KG1 (cell line): ENCODE measurements at places on chromosomes 1 and 21.

DNA sequence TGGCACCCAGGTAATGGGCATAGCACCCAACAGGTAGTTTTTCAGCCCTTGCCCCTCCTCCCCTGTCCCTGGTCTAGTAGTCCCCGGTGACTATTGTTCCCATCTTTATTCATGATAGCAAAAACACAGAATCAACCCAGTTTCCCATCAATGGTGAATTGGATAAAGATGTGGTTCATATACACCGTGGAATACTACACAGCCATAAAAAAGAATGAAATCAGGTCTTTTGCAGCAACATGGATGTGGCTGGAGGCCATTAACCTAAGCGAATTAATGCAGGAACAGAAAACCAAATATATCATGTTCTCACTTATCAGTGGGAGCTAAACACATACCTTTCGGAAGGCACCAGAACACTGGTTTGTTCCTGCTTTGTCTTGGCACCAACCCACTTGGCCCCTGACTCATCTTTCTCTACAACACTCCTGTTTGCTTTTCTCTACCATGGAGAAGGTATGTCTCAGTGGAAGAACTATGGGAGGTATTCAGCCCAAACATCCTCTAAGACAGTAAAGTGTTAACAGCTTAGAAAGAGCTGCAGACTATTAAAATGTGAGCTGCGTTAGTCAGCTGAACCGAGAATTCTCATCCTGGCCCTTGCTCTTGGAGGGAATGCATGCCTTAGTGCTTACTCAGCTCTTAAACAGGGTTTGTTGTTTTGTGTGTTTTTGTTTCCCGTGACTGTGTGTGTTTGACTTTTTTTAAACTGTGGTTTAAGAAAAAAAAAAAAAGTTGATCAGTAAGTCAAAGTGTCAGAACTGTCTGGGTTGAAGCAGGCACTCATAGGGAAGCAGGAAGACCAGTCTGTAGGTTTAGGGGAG is 203.0 kb downstream of the TOMM20 start:
- DNase-seq, result no peak

- DNase-seq, result no peak
Observed at GRCh38 chr1:227906550-227907071, 41.1 kb downstream of the WNT9A start.

GRCh38 chr1:72601035-72601674 is 318.8 kb upstream of the NEGR1 start:
- no peak for DNase-seq

DNA sequence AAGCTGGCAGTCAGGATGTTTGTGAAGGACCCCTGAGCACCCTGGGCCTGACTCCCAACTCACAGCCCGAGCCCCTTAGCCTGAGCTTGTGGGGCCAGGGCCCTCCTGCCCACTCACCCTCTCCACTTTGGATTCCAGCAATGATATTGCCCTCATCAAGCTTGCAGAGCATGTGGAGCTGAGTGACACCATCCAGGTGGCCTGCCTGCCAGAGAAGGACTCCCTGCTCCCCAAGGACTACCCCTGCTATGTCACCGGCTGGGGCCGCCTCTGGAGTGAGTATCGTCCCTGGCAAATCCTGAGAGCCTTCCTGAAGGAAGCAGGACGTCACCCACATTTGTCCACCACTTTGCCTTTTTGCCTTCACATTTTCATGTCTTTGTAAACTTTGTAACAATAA is 5.0 kb downstream of the CTRC start:
- no peak for DNase-seq

DNA sequence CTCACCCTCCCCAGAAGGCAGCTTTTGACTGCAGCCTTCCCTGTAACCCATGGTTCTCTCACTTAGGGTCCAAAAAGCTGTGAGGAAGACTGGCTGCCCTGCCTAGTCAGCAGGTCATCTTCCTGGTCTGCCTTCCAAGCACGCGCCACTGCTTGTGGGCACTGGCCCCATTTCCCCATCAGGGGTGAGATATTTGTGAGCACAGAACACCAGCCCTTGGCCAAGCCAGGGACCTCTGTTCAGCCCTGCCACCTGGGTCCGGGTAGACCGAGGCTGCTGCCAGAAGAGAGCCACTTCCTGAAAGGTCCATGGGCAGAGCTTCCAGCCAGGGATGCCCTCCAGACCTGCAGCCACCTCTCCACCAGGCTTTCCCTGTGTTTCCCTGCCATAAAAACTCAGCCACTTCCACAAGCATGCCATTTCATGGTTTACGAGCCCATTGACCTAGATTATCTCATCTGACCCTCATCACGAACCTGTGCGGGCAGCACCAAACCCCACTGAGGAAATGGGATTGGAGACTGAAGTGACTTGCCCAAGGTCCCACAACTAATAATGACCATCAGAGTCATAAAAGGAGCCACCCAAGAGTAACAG is 40.5 kb downstream of the GLIS1 start:
- no peak for DNase-seq
